DMS 273 treated with DMSO at 0.1 percent for 48 hours (cell line): ENCODE measurements at places on chromosomes 6 and 20.

- no peak for DNase-seq
Measured at GRCh38 chr6:25332655-25333071, 53.5 kb downstream of the CARMIL1 start.

DNA sequence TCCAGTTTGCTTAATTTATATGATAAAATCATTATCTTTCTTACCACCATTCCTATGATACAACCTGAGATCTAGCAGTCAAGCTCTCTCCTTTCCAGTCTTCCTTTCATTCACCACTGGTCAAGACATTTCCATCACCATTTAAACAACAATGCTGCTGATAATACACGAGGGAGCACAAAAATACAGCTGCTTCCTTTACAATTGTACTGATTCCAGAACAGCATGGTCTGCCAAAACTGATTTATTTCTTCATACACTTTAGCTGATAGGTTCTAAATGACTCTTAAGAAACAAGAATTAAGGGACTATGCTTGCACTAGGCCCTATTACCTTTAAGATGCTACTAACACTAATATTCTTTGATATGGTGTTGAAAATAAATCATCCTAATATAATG, 65.0 kb downstream of the EPM2A start:
- no peak for DNase-seq

GRCh38 chr6:119834418-119834817, 484.9 kb upstream of the MAN1A1 start:
- DNase-seq: no peak

- DNase-seq: no peak
Measured at GRCh38 chr6:43171707-43172103, 636 bp downstream of the SRF start.

DNA sequence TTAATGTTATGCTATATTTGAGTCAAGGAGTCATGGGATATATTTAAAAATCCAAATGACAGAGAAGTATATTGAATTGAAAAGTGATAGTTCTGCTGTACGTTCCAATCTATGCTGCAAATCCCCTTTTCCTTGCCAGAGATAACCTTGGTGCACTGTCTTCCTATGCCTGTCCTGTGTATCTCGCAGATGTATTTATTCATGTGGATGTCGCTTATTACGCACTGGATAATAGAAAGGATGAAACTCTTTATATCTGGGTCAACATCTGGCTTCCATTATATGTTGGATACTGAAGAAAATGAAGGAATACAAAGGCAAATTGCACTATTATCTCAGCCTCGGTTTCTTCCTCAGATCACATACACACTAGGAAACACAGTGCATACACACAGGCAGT, 331.3 kb downstream of the BCKDHB start:
- DNase-seq: no peak

GRCh38 chr6:14010275-14010674, 85.5 kb downstream of the RNF182 start:
- no peak for DNase-seq

DNA sequence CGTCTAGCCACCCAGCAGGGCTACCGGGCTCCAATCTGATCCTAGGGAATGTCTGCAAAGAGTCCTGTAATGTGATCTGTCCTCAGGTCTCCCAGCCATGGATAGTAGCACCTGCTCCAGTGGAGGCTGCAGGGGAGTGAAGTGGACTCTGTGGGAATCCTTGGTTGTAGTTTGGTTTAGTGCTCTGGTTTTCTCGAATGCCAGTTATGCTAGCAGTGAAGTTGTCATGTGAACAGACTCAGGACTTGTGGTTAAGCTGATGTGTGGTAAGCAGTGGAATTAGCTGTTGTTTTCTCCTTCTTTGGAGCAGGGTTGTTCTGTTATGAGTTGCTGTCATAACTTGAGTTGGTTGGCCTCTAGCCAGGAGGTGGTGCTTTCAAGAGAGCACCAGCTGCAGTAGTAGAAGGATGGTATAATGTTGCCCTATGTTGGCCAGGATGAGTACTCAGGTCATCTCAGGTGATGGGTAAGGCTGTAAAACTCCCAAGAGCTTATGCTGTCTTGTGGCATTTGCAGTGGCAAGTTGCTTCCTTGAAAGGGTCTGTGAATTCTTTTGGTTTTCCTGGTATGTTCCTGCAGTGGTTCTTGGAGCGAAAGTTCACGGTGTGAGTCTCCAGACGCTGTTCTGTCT, 390.2 kb downstream of the UTRN start:
- DNase-seq: no peak

DNA sequence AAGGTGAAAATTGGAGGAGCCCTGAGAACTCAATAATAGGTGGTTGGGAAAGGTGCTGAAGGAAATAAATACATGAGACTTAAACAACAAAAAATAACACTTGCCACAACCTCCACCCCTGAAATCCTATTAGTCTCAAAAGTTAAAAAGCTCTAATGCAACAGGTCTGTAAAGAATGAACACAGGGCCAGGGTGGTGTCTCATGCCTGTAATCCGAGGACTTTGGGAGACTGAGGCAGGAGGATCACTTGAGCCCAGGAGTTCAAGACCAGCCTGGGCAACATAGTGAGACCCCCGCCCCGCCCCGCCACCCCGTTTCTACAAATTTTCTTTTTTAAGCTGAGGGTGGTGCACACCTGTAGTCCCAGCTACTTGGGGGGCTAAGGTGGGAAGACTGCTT, 1.1 kb upstream of the ZKSCAN8 start:
- no peak for DNase-seq
